ENCODE measurements at places on chromosomes 13 and 19. TPM values are rescaled to one million over a fixed set of nuclear protein-coding genes. Genes with fewer than 3 reads are reported as not detected.

HRC gene
- total RNA-seq, result 907 TPM

POSTN gene
- total RNA-seq, result 109 TPM

POMP gene
- total RNA-seq, result 82.8 TPM

- DNase-seq, result no peak
Observed at GRCh38 chr13:30963791-30964190, 31.3 kb downstream of the TEX26 start.

DNA sequence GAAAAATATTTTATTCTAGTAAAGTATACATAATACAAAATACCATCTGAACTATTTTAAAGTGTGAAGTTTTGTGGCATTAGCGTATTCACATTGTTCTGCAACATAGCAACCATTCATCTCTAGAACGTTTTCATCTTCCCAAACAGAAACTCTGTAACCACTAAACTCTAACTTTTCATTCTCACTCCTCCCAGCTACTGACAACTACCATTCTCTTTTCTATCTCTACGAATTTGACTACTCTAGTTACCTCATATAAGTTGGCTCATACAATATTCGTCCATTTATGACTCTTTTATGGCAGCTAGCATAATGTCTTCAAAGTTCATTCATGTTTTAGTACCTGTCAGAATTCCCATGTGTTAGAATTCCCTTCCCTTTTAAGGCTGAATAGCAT is 150.5 kb upstream of the MIR17HG start:
- DNase-seq, result no peak

DNA sequence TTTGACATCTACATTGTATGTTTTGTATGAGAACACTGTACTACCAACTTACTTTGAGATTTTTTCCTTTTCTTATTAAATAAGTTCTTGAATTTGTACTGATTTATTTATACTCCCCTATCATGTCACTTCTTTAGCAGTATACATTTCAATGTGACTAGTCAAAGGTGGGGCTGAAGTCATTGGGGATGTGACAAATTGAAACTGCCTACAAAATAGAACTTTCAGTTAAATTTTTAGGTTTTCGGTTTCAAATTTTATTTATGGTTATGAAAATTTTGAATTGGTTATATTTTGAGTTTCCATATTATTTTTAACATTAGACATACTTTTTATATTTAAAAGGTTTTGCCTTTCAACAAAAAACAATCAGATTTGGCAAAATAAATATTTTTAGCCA is 221.6 kb downstream of the NBEA start:
- DNase-seq, result no peak

- no peak for DNase-seq
Observed at GRCh38 chr19:1675633-1676350, 23.4 kb upstream of the TCF3 start.
